Glutamatergic neuron (in vitro differentiated cells): ENCODE measurements at places on chromosomes 2 and 18. TPM values are rescaled to one million over a fixed set of nuclear protein-coding genes. Genes with fewer than 3 reads are reported as not detected.

The PFN4 gene
- not detected for total RNA-seq

DNA sequence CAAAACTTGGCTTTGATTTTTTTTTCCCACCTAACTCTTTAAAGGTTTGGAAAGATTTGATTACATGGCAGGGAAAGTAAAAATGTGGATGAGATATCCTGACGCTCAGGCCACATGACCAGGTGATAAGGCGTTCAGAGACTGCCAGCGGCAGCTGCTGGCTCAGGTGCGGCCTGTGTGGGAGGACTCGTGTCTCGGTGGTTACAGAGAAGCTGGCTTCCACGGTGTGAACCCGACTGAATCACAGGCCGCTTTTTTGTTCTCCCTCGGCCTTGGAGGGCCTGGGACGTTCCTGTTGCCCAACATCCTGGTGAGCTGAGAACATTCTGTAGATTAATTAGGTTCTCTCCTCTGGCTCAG is 124.2 kb upstream of the ZNF516 start:
- H3K4me3 ChIP-seq = peak overlapping the region; percentile 71
- no peaks in the 10 kb centered on the region for H3K27me3 ChIP-seq

DNA sequence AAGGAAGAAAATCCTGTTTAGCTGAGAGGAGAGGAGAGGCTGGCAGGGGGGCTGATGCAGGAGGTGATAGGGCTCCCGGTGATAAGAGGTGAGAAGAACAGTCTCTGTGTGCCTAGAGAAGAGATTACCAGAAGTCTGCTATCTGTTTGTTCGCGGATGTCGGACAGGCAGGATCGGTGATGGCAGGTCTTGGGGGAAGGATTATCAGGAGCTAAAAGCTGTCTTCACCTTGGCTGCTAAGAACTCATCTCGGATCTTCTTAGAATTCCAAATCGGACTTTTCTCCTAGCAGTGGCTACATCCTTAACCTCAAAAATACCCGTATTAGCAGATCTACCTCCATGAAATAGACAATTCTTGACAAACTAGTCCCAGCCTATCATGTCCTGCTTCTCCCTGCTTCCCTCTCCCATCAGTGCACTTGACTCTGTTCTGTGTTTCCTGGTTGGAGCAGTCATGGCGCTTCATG is 282.1 kb upstream of the TRIB2 start:
- H3K4me3 ChIP-seq = no peak overlapping the region
- no peaks in the 10 kb centered on the region for H3K36me3 ChIP-seq
- no peaks in the 10 kb centered on the region for H3K4me1 ChIP-seq
- H3K27ac ChIP-seq = no peak overlapping the region
- DNase-seq = no peak
- no peaks in the 10 kb centered on the region for H3K27me3 ChIP-seq

DNA sequence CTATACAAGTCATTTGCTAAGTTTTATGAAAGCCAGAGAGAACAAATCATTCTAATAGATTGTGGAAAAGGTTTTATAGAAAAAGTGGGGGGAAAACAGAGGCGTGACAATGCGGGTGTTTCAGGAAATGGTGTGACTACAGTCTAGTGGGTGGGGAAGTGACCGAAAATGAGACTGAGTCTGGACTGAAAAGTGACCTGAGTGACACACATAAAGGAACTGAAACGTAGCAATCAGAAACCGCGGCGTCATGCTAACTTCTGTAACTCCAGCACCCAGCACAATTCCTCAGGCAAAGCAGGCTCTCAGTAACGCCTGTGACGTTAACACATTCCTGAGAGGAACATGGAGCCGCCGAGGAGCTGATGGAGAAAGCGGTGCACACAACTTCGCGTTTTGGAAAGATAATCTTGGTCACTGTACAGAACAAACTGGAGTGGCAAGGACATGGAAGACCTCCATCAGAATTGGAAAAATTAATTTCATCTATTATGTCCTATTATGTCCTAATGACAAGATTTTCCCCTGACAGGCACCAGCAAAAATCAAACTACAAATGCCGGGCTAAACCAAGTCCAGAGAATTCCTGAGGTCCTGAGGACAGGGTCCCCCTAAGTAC is 1.4 kb upstream of the CD226 start:
- no peak overlapping the region for H3K27ac ChIP-seq
- H3K4me3 ChIP-seq = no peak overlapping the region
- H3K36me3 ChIP-seq = no peaks in the 10 kb centered on the region
- no peaks in the 10 kb centered on the region for H3K4me1 ChIP-seq

GRCh38 chr2:43075811-43076585 is 150.4 kb downstream of the ZFP36L2 start:
- no peaks in the 10 kb centered on the region for H3K27me3 ChIP-seq
- no peak for DNase-seq
- H3K36me3 ChIP-seq = no peaks in the 10 kb centered on the region
- no peak overlapping the region for H3K27ac ChIP-seq
